Activated T-helper 1 cell treated with anti-CD3 and anti-CD28 coated beads, Interleukin-12 subunit alpha, Interleukin-12 subunit beta, Interleukin-2, Interleukin-4 antibody, amounts not matched to agents 30 ng/mL and 10 ng/mL and 1 ng/mL, durations not matched to agents 14 hours and 24 hours and 36 hours (primary cell): ENCODE measurements at places on chromosomes 11 and 22. TPM values are rescaled to one million over a fixed set of nuclear protein-coding genes. Genes with fewer than 3 reads are reported as not detected.

Gene OR8A1
- total RNA-seq = not detected in 2 replicates

Gene HPX
- total RNA-seq = 1.2 TPM in 1 of 2 replicates, not detected in the other

Gene C1QTNF4
- total RNA-seq = 0.16 TPM in 1 of 2 replicates, not detected in the other

Gene FERMT3
- total RNA-seq = 201 and 211 TPM in 2 replicates

Gene FAM227A
- 0.16 and 0.78 TPM in 2 replicates for total RNA-seq

Gene OR51B5
- total RNA-seq = not detected in 2 replicates

Gene HORMAD2
- total RNA-seq = 0.21 TPM in 1 of 2 replicates, not detected in the other

Gene RTN4RL2
- 0.54 TPM in 1 of 2 replicates, not detected in the other for total RNA-seq

Gene PGA5
- total RNA-seq = not detected in 2 replicates

DNA sequence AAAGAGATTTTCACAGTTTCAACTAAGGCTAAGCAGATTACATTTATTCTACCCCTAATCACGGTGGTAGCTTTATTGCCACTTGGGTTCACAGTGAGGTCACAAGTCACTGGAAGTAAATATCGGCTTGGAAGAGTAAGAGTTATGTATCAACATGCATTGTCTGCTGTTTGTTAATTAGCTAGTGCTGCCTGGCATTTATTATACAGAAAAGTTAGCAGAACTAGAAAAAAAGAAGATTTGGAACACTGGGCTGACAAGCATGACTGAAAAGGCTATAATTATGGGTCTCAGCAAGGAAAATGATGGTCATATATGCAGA lies 13.7 kb upstream of the RAB38 start:
- no peak for DNase-seq

GRCh38 chr22:46969961-46970360 lies 207.5 kb downstream of the TBC1D22A start:
- DNase-seq = no peak

- no peak for DNase-seq
Observed at GRCh38 chr11:111634981-111635705, 32.9 kb downstream of the SIK2 start.

- DNase-seq = no peak
Observed at GRCh38 chr11:119091966-119092879, 7.5 kb downstream of the HMBS start.

GRCh38 chr22:34588871-34589545 lies 476.9 kb upstream of the ISX start:
- DNase-seq = no peak

DNA sequence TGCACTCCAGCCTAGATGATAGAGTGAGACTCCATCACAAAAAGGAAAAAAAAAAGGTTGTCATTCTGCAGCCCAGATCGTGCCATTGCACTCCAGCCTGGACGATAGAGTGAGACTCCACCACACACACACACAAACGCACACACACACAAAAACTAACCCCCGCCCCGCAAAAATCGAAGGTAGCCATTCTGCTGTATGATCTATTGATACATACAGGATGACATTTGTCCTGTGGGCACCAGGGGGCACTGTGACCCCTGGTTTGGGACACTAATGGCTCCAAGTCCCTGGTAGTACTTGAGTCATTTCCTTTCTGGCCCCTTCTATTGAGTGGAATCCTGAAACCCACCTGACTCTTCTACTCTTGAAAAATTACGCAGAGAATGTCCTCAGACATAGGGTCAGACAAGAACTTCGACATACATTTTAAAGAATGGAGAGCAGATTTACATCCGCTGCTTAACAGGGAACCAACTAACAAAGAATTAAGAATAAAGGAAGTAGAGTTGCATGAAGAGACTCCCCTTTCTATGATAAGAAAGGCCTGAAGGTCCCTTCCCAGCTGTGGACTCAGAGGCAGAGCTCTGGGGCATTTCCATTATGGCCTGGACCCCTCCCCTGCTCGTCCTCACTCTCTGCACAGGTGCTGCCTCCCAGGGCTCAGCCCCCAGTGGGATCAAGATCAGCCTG lies 35.0 kb upstream of the PRAME start:
- peak; percentile 25 for DNase-seq

DNA sequence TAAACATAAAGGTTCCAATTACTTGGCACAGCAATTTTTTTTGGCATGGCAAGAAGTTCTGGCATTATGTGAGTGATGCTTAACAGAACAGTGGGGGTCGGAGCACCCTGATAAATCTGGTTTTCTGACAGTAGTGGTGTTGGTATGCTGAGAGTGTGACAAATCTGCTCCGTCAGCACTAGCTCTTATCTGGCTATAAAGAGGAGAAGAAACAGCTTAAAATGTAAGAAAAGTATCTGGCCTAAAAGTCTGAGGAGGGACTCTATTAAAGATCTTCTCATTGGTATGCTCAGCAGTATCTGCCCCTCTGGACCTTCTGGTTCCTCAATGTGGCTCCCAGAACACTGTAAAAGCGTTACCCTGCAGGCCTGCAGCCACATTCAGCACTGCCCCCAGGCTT lies 137.4 kb downstream of the PLEKHA7 start:
- no peak for DNase-seq

- DNase-seq = no peak
Observed at GRCh38 chr11:101046947-101047346, 82.7 kb downstream of the PGR start.

- no peak for DNase-seq
Observed at GRCh38 chr22:47192651-47193437, 430.4 kb downstream of the TBC1D22A start.

DNA sequence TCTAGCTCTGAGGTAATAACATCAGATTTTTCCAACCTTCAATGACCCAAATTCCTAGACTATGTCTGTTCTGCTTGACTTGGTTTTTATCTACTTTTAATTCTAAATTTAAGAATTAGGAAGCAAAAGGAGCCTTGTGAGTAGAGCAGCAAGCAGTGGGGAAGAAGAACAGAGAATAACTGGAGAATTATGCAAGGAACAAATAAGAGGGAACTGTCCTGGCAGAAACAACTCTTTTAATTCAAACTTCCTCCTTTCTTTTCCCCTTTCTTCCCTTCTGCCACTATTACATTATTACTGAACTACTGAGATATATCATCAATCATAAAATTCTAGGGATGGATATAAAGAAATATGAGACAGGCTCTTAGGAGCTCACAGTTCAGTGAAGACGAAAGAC lies 276.1 kb downstream of the SBF2 start:
- no peak for DNase-seq

- no peak for DNase-seq
Observed at GRCh38 chr11:69638941-69639681, 1.8 kb upstream of the CCND1 start.

DNA sequence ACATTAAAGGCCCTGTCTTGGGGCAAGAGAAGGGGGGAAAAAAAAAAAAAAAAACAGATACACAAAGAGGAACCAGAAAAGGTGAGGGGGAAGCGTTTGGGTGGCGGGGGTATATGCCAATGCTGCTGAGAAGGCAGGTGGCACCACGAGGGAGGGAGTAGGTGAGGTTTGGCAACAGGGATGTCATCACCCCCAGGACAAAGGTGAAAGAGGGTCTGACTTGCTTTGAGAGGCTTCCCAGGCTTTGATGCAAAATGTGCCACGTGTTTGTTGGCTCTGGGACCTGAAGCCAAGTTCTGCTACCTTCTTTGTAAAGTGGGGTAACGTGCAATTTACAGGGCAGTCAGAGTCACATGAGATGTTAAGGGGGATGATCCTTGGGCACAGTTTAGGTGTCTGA lies 4.1 kb downstream of the YPEL1 start:
- no peak for DNase-seq

DNA sequence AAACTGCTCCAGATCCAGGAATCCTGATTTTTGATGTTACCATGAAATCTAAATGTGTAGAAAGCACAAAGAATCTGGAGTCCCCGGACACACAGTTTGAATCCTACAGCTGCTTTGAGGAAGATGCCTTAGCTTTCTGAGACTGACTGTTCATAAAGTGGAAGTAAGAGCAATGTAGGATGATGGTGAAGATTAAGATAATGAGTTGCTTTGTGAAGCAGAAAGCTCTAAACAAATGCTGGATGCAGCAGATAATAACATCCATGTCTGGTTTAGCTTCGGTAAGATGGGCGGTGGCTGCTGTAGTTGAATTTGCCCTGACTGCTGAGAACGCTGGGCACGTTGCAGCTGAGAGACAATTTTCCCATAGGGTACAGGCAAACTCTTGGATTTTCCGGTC lies 20.1 kb downstream of the OVOL1 start:
- no peak for DNase-seq
